ENCODE measurements at places on chromosomes 6 and 20. TPM values are rescaled to one million over a fixed set of nuclear protein-coding genes. Genes with fewer than 3 reads are reported as not detected.

DNA sequence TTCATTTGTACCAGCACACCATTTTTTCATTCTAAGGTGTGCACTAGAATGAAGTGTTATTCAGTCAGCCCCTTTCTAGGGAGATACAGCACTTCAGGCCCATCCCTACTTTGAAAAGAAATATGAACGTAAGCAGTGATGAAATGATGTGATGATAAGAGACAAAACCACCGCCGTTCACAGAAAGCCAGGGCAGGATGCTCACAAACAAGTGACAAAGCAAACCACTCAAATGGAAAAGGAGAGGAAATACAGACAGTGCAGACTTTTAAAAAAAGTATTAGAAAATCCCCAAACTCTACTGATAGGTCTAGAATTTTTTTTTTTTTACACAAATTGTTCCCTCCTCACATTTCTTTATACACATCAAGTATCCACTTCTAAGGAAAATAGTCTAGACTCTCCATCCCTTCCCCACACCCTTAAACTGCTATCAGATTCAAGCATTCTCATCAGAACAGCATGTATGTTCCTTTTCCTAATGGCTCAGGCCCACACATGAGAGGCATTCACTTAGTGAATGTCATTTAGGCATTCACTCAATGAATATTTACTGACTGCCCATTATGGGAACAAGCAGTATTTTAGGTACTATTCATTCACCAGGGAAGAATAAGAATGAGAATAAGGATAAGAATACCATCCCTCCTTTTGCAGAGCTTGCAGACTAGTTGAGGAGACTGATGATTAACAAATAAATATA lies 243.5 kb downstream of the GMPR start:
- no peak for DNase-seq

GRCh38 chr20:35756404-35756803 lies 14.3 kb upstream of the RBM39 start:
- no peak for DNase-seq

DNA sequence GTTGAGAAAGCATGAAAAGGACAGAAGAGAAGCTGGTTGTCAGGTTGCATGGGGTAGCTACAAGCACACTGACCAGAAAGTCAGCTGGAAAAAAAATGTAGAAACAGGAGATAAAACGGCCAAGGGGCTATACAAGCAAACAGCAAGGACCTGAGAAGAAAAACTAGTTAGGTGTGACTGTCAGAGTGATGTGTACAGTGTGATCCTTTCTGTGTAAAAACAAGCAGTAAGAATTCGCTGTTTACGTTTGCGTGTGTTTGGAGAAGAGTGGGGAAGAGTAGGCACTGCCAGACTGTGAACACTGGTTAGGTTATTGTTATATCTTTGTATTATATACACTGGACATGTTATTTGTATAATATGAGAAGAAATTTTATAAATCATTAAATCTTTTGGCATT lies 28.1 kb downstream of the PTPN1 start:
- no peak for DNase-seq

GRCh38 chr6:153956808-153957207 lies 82.2 kb upstream of the OPRM1 start:
- peak; percentile 15 for DNase-seq

GRCh38 chr6:90295854-90296340 lies 746 bp downstream of the BACH2 start:
- DNase-seq = peak; percentile 42

The SERPINB1 gene
- 3.9 TPM for total RNA-seq

The MYL9 gene
- 29.0 TPM for total RNA-seq

- no peak for DNase-seq
Measured at GRCh38 chr6:168858926-168859325, 394.7 kb downstream of the THBS2 start.

The TINAG gene
- not detected for total RNA-seq

DNA sequence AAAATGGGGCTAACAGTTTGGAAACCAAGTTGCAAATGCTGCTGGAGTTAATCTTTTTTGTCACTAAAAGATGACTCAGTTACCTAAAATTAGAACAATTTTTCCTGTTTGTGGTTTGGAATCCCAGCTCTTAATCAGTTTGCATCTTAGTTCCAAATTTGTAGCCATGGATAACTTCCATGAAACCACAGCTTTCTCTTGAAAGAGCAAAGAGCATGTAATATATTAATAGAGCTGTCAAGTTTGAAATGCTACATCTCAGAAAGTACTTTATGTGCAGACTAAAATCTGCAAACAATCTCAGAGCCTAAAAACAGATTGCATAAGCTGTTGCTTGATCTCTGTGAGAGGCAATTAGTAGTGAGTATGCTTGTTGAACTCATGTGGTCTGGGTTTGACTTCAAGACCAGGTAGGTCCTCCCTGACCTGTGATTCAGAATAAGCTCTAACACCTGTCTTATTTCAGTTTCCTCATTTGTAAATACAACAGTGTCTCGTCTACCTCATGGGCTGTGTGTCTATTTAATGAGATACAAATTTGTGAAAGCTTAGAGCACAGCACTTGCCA lies 23.5 kb downstream of the DHX35 start:
- peak; percentile 97 for DNase-seq

DNA sequence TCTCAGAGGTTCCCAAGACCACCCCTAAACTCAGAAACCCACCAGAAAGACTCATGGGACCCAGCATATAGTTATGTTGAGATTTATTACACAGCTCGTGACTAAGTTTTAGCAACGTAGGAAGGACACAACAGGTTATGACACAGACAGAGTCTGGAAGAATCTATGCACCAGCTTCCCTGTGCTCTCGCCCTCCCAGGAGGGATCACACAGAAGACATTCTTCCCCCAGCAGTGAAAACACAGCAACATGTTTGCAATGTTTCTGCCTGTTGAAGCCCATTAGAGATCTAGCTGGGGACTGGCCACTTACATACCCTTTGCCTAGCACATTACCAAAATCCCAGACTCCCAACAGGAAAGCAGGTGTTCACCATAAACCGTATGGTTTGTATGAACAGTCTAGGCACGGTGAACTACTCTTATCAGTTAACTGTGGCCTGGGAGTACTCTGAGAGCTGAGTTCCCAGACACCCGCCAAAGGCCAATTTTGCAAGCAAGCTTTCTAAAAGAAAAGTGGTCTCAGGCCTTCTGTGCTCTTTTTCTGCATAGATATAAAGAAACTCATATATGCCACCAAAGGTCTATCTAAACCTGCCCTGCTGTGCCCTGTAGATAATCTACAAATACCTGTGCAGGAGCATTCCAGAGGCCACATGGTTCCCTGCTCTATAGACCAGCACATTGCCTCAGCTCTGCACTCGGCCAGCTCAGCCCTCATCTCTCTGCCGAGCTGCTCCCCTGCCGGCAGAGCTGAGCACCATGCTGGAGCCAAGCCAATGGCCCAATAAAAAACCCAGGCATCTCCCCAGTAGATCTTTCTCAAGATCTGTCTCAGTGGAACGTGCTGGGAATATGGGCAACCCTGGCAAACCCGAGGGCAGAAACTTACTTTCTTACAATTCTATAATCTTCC lies 69.6 kb upstream of the SMIM28 start:
- DNase-seq = peak; percentile 59

DNA sequence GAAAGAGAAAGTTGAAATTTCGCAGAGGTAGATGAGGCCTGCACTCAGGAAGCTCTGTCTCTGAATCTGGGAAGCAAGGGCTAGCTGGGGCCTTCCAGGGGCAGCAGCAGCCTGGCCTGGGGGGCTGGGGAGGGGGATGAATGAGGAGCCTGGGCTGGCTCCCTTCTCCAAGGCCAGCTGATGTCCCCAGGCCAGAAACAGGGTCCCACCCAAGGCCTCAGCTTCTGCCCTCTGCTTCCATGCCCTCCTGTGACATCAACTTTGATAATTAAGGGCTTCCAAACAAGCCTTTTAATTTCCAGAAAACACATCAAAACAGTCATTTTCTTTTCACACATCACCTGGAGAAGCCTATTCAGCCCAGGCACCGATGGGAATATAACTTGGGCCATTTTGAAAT lies 15.4 kb downstream of the TFAP2A start:
- DNase-seq = no peak

GRCh38 chr6:30151580-30151979 lies 9.4 kb downstream of the TRIM10 start:
- DNase-seq = no peak

GRCh38 chr6:31903957-31904356 lies 2.1 kb upstream of the ZBTB12 start:
- no peak for DNase-seq

- DNase-seq = no peak
Measured at GRCh38 chr6:137193256-137194070, 20.0 kb upstream of the IL22RA2 start.

GRCh38 chr6:56299916-56300315 lies 52.5 kb upstream of the COL21A1 start:
- DNase-seq = no peak

- no peak for DNase-seq
Measured at GRCh38 chr20:62664019-62664971, 22.0 kb downstream of the SLCO4A1 start.

- no peak for DNase-seq
Measured at GRCh38 chr6:34374069-34374468, 18.4 kb downstream of the NUDT3 start.

The CALHM6 gene
- 6.9 TPM for total RNA-seq

GRCh38 chr20:3541887-3542721 lies 71.3 kb downstream of the ATRN start:
- no peak for DNase-seq

- DNase-seq = no peak
Measured at GRCh38 chr6:20575125-20575524, 40.9 kb downstream of the CDKAL1 start.

The PTGIS gene
- total RNA-seq = 0.07 TPM

DNA sequence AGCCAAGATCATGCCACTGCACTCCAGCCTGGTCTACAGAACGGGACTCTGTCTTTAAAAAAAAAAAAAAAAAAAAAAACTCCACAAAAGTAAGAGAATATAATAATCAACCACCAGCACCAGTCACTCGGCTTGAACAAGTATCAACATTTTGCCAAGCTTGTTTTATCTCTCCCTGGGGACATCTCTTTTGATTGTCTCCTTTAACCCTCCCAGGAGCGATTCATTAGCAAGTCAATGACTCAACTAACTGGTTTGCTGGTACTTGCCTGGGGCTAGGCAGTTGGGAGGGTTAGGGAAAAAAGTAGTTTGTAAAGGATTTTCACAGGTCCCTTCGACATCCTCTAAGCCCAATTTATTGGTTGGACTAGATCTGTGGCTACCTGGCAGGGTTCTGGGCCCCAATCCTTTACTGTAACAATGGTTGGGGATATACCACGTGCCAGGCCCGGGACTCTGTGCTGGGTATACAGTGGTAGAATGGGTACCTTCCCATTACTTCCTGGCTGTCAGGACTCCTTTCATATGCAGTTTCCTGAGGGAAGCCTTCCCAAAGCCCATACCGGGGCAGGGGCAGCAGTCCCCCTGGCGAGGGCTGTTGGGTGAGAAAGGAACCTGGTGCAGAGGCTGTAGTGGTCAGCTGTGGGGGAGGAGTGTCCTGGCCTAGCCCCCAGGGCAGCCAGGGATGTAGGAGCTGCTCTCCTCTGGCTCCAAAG lies 12.2 kb downstream of the TGIF2 start:
- DNase-seq = peak; percentile 99

GRCh38 chr6:42197555-42198362 lies 3.0 kb upstream of the GUCA1B start:
- peak; percentile 80 for DNase-seq

- peak; percentile 77 for DNase-seq
Measured at GRCh38 chr6:74137911-74138310, 441.9 kb downstream of the CD109 start.

DNA sequence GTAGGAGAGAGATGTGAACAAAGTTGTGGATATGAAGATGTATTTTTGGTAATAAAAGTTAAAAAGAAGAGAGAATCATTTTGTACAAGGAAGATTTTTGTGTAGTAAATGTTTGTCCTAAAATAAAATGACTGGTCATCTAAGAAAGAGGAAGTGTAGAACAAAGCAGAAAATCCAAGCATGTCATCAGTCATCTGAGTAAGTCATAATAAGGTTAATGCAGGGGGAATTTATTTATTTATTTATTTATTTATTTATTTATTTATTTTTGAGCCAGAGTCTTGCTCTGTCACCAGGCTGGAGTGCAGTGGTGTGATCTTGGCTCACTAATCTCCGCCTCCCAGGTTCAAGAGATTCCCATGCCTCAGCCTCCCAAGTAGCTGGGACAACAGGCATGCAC lies 15.7 kb upstream of the CGA start:
- no peak for DNase-seq

DNA sequence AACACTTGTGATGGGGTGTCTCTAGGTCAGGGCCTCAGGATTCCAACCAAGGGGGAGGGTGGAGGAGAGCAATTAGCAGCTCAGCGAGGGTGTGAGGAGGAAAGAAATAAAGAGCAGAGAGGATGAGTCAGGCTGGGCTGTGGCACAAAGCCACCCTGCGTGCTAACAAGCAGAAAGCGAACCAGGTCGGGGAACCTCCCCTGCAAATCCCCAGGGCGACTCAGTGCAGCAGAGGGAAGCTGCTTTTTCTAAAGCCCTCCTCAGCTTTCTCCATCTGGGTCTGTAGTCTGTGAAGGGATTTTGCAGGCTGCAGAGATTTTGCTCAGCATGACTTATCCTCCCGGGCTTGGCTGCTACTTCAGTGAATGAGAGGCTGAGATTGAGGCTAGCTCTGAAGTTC lies 6.6 kb upstream of the SPO11 start:
- DNase-seq = peak; percentile 49

The ZSCAN23 gene
- 8.2 TPM for total RNA-seq

DNA sequence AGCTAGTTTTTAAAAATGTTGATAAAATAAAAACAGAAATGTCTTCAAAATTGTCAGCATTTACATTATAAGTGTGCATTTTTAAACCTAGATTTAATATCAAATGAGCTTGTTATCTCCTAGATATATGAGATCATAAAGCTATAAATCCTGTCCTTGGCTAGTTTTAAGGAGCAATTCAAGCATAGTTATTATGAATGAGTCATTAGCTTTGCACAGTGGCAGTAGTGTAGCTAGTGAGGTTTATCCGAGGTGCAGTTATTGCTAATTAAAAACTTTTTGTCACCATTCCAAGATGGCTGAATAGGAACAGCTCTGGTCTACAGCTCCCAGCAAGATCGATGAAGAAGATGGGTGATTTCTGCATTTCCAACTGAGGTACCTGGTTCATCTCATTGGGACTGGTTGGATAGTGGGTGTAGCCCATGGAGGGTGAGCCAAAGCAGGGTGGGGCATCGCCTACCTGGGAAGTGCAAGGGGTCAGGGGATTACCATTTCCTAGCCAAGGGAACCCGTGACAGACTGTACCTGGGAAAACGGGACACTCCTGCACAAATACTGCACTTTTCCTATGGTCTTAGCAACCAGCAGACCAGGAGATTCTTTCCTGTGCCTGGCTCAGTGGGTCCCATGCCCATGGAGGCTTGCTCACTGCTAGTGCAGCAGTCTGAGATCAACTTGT lies 108.8 kb upstream of the SYNCRIP start:
- DNase-seq = peak; percentile 56

DNA sequence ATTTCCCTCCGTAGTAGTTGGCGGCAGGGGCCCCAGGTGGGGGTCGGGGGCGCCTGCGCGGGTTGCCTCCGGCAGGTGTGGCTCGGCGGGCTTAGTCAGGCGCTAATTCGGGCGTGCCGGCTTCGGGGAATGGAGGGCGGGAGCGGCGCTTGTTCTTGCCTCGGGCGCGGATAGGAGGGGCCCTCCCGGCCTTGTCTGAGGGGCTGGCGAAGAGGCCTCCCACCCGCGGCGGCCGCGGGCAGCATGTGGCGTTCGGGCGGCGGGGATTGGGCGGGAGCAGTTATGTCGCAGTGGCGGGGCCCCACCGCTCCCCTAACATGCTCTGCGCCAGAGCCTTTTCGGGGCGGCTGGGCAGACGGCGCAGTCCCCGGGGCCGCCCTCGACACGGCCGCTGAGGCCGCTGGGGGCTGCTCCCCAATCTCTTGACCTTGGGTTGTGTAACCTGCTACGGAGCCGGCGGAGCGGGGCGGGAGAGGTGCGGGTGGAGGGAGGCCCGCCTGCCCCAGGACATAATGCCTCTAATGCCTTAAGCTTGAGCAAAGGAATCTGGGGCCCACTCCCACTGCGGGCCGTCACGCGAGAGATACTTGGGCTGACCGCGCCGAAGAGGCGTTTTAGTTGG lies 1.1 kb downstream of the AMD1 start:
- peak; percentile 46 for DNase-seq
